Hematopoietic multipotent progenitor cell treated with erythropoietin and hydrocortisone succinate and interleukin-3 and kit ligand, for 8 days (in vitro differentiated cells): ENCODE measurements at places on chromosomes 7 and 10.
A peak's percentile ranks its signal among the peaks of the same experiment; 100 is the strongest.

DNA sequence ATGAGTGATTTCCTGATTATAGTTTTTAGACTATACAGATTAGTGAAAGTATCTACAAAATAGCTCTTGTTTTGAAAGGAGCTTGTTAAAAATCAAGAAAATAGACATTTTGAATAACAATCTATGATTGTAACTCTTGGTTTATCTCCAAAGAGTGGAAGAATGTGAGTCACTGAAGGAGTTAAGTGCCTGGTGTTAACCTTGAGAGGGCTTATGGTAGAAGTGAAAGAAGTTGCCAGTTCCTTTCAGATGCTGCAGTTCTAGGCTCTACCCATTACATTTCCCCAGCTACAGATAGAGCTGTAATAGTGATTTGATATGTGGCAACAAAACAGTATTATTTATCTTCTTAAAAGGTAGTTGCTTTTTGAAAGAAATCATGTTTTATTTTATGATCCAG, 12.7 kb downstream of the NRBF2 start:
- no peak for DNase-seq

DNA sequence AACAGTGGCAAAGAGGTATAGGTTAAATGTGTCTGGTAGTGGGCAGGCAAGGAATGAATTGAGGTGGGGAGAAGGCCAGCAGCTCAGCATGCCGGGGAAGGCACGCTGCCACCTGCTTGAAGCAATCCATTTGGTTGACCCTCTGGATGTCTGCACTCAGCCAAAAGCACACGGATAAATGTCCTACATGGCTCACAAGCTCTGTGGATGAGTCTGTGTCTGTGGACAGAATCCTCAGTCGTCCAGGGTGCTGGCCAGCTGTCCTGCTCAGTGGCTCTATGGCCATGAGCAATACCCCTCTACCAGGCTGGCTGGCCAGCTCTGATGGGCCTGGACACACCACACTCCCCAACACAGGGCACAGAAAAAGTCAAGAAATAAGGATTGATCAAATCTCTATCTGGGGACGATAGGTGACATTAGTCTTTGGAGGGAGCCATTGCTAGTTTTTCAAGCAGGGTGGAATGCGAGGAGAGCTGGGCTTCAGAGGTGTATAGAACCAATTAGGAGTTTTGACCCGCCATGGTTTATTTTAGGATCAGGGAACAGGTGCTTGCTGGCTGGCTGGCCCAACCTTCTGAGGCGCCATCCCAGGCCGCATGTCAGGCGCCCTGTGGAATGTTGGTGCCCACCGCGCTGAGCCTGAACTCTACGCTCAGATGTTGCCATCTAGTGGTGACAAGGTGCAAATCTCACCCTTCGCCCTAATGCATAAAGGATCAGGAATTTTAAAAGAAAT, 493.4 kb downstream of the TNS3 start:
- peak; percentile 47 for DNase-seq

- no peak for DNase-seq
Measured at GRCh38 chr10:93186653-93187052, 113.0 kb downstream of the CYP26A1 start.

DNA sequence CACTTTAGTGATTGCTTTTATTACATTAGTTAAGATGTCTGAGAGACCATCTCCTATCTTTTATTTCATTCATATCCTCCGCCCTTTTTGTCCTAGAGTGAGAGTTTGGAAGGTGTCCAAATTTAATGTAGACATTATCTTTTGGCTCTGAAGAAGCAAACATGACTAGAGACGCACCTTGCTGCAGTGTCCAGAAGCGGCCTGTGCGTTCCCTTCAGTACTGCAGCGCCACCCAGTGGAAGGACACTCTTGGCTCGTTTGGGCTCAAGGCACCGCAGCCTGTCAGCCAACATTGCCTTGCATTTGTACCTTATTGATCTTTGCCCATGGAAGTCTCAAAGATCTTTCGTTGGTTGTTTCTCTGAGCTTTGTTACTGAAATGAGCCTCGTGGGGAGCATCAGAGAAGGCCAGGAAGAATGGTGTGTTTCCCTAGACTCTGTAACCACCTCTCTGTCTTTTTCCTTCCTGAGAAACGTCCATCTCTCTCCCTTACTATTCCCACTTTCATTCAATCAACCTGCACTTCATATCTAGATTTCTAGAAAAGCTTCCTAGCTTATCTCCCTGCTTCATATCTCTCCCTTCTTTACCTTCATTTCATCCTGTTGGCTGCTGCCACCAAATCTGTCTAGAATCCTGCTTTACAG, 10.4 kb upstream of the CLCN1 start:
- DNase-seq = peak; percentile 80

GRCh38 chr7:30462179-30462578, 16.4 kb downstream of the NOD1 start:
- DNase-seq = no peak

- no peak for DNase-seq
Measured at GRCh38 chr10:74047304-74047703, 49.4 kb downstream of the VCL start.

DNA sequence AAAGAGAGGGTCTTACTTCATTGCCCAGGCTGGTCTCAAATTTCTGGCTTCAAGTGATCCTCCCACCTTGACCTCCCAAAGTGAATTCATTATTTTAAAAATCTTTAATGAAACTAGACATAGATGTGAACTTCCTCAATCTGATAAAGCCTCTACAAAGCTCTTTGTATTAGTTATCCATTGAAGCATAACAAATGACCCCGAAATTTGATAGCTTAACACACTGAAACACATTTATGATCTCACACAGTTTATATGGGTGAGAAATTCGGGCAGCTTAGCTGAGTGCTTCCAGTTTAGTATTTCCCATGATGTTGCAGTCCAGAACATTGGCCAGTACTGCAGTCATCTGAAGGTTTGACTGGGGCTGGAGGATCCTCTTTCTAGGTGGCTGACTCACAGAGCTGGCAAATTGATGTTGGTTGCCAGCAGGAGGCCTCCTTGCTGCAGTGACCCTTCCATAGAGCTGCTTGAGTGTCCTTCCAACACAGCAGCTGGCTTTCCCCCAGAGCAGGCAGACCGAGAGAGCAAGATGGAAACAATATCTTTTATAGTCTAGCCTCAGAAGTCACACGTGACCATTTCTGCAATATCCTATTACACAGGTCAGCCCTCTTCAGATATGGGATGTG, 16.6 kb upstream of the WNT8B start:
- no peak for DNase-seq

- DNase-seq = no peak
Measured at GRCh38 chr7:101792051-101792681, 25.3 kb upstream of the CUX1 start.

- DNase-seq = no peak
Measured at GRCh38 chr10:132893090-132893489, 49.3 kb downstream of the CFAP46 start.

DNA sequence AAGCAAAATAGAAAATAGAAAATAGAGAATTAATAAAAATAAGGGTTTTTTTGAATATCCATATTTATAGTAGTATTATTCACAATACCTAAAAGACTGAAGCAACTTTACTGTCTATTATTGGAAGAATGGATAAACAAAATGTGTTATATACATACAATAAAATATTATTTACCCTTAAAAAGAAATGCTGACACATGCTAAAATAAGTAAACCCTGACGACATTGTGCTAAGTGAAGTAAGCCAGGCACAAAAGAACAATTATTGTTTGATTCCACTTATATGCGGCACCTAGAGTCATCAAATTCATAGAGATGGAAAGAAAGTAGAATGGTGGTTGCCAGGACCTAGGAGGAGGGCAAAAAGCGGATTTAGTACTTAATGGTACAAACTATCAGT, 39.0 kb downstream of the LRRC17 start:
- no peak for DNase-seq

DNA sequence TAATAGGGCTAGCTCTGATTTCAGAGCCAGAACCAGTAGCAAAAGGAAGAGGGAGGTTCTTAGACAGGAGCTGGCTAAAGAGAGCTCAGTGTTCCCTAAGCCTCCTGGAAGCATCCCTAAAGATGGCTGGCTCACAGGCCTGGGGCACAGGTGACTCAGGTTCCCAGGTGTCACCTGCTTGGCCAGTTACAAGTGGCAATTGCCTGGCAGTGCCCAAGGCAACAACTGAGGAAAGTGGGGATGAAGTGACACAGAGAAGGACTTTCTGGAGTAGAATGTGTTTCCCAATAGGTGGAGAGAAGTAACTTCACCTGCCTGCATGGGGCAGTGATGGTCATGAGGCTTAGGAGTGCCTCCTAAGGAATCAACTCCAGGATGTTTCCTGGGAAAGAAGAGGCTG, 66.5 kb upstream of the EEPD1 start:
- no peak for DNase-seq

GRCh38 chr7:95686109-95686508, 86.2 kb upstream of the DYNC1I1 start:
- peak; percentile 32 for DNase-seq

GRCh38 chr7:98470485-98471240, 69.8 kb upstream of the BAIAP2L1 start:
- DNase-seq = peak; percentile 17

GRCh38 chr7:20235288-20235687, 18.1 kb upstream of the MACC1 start:
- DNase-seq = no peak
